ENCODE measurements at places on chromosomes 6 and 20.

GRCh38 chr20:60087563-60088105 is 129.4 kb downstream of the CDH26 start:
- no peak for DNase-seq

GRCh38 chr6:106886922-106887797 is 87.4 kb downstream of the CD24 start:
- DNase-seq, result no peak

GRCh38 chr20:55252521-55252920 is 752.8 kb downstream of the CBLN4 start:
- DNase-seq, result no peak

DNA sequence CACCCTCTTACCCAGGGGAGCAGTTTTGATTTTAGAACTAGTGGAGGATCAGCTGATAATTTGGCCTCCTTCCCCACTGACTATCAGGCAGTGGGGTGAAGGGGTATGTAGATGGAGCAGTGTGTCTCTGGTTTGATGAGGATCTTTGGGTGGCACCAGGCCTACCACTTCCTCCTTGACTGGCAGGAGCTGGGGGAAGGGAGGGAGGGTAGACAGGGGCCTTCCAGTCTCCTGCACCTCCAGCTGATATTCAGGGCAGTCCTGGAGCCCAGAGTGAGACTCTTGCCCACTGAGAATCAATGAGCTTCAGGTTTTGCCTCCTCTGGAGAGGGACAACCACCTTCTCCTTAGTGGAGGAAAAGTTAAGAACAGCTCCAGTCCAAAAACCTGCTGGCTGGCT is 3.2 kb downstream of the DEF6 start:
- DNase-seq, result peak; percentile 45

- no peak for DNase-seq
These were observed 51.9 kb downstream of the IL22RA2 start for GRCh38 chr6:137121401-137121997.

DNA sequence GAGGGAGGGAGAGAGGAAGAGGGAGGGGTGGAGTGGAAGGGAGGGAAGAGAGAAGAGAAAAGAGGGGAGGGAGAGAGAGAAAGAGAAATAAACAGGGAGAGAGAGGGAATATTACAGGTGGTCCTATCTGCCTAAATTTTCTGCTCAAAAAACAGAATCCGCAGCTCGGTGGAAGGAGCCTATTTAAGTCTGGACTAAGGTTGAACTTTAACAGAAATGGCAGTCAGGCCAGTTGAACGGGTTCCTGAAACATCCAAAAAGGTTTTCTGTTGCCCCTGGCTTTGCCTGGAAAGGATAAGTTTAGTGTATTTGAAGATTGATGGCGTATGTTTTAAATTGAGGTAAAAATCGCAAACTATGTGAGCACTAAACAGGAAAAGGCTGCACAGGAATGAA is 2.2 kb downstream of the TFAP2B start:
- DNase-seq, result no peak

GRCh38 chr6:28558629-28559028 is 32.9 kb downstream of the GPX5 start:
- DNase-seq, result no peak

DNA sequence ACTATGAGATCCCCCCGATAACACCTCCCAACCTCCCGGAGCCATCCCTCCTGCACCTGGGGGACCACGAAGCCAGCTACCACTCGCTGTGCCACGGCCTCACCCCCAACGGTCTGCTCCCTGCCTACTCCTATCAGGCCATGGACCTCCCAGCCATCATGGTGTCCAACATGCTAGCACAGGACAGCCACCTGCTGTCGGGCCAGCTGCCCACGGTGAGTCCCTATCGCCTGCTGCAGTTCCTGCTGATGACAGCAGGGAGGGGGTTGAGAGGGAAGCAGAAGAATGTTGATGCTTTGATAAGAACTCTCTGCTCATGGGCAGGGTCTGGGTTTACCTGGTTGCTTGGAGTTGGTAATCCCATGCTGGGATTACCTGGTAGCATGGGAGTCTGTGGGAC is 91.9 kb downstream of the TOX2 start:
- no peak for DNase-seq

DNA sequence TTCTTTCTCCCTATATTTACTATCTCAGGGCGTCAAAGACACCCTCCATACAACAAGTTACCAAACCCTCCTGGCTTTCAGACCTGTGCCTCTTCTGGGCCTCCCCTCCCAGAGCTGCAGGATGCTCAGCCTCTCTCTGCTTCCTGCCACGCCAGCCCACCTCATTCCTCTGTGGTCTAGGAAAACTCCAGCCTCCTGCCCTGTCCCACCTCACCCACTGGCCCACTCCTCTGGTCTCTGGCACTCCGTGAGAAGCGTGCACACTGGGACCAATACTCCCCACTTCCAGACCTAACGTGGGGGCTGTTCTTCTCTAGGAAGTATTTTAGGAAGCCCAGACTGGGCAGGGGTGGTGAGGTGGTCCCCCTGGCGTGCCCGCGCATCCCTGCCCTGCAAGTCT is 9.7 kb downstream of the AGPAT4 start:
- no peak for DNase-seq

GRCh38 chr20:51640743-51641142 is 98.2 kb upstream of the NFATC2 start:
- no peak for DNase-seq

Data from CD4-positive, alpha-beta T cell treated with Interleukin-4 for 1 hour (primary cell).